Epithelial cell of proximal tubule (primary cell): ENCODE measurements at places on chromosomes 5 and 9. TPM values are rescaled to one million over a fixed set of nuclear protein-coding genes. Genes with fewer than 3 reads are reported as not detected.

GRCh38 chr9:123109540-123110279, 76.2 kb downstream of the GPR21 start:
- DNase-seq: no peak

- no peak for DNase-seq
Measured at GRCh38 chr5:150764530-150764929, 5.7 kb upstream of the DCTN4 start.

DNA sequence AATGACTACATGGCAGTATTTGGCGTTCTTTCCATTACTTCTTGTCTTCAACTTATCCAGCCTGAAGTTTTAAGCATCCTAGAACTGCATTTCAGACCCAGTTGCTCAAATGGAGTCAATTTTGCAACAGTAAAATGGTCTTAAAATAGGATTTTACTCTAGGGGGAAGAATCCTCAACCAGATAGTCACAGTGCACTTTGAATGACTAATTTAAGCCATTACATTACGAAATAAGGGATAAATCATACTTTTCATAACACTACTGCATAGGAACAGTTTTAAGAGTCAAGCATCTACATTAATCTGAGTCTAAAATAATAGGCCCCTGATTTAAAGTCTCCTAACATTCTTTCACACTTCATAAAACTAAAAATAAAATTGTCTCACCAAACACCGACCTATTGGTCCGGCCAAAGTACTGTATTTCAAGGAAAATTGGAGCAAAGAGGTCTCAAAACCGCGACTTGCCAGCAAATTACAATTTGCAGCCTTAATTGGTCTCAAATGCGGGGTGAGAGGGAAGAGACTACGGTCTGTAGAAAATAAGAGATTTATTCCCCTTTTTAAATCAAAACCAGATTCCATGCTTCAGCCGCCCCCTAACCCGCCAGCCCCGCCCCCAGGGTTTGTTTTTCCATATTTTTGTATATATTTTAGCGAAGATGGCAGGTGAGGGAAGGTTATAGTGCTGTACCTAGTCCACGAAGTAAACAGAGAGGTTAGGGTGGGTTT, 1.2 kb upstream of the SMARCA2 start:
- DNase-seq: no peak

DNA sequence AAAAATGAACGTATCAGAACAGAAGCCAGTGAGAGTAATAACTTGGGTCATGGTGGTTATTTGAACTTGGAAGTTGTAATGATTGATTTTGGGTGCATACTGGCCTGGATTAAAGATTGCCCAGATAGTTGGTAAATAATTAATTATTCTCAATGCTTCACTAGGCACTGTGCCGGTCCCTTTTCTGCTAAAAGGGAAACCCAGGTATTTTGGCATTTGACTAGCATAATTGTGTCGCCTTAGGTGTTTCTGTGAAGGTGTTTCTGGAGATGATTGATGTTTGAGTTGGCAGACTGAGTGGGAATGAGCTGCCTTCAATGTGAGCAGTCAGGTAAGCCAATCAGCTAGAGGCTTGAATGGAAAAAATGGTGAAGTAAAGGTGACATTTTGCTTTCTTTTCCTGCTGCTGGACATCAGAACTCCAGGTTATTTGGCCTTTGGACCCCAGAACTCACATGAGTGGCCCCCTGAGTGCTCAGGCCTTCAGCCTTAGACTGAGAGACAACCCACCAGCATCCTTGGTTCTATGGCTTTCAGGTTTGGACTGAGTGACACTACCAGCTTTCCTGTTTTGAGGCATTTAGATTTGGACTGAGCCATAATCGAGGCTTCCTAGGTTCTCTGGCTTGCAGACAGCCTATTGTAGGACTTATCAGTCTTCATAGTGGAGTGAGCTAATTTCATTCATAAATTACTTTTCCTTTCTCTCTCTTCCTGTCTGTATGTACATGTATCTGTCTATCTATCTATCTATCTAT, 120.7 kb upstream of the PAPPA start:
- peak; percentile 54 for DNase-seq

DNA sequence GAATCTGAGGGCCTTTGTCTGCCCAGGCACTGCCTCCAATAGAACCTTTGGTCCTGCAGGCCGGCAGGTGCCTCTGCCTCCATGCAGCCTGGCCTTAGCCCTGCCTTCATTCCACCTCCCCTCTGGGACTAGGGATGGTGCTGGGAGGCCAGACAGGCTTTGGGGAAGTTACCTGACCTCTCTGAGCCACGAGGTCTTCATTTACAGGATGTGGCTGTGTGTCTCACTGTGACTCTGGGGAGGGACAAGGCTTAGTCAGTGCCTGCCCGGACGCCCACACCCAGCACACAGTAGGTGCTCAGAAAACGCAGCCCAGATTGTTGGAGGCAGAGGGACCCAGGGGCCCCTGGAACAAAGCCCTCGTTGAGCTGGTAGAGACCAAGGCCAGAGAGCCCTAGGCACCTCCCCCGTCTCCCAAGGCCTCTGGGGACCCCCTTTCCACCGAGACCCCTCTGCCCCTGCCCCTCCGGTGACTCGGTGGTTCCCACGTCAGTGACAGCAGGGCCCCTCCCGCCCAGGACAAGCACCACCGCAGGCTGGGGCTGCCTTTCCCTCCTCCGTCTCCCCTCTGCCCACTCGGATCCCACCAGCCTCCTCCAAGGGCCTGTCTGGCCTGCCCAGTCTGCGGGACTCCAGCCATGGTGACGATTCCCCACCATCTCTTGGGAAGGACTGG, 46.9 kb upstream of the EGFL7 start:
- DNase-seq: no peak

- no peak for DNase-seq
Measured at GRCh38 chr5:94885931-94886330, 267.5 kb downstream of the SLF1 start.

DNA sequence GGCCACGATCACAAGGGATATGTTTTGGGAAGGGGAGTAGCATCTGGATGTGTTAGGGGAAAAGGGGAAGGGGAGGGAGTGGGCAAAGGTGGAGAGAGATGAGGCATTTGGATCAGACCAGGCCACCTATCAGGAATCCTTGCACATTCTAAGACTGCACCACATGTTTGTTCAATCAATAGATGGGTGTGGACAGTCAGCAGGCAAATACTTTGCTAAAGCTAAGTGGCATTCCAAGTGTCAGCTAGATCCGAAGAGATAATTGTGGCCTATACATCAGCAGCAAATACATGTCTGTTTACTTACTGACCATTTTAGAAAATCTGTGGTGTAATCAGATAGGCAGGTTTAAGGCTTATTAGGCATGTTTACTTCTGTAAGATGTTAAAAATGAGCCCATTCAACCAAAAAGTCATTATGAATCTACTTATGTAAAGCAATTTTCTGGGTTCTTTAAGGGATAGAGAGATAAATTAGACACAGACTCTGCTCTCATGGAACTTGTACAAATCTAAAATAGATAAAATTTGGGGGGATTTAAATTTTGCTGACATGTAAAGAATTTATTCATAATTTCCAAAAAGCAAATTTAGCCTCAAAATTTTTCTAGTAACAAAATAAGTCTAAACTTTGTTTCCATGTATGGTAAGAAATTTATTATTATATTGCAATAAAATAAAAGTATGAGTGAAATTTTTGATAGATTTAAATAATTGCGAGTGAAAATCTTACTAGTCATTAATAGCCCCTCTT, 107.3 kb downstream of the SNCAIP start:
- DNase-seq: no peak

DNA sequence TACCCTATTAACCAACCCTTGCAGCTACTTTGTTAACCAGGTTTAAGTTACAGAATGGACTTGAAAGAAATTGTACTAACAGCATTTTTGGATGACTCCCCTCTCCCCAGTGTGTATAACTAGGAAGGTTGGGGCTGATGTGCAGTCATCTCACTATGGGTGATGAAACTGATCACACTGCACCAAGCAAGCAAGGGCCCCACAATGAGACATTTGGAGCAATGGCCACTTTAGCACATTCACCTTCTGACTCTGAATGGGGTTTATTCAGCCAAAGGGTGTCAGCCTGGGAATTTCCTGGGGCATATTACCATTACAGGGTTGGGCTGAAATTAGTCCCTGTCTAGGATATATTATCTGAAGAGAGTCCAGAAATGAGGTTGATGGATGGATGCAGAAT, 18.7 kb upstream of the CYFIP2 start:
- DNase-seq: no peak

DNA sequence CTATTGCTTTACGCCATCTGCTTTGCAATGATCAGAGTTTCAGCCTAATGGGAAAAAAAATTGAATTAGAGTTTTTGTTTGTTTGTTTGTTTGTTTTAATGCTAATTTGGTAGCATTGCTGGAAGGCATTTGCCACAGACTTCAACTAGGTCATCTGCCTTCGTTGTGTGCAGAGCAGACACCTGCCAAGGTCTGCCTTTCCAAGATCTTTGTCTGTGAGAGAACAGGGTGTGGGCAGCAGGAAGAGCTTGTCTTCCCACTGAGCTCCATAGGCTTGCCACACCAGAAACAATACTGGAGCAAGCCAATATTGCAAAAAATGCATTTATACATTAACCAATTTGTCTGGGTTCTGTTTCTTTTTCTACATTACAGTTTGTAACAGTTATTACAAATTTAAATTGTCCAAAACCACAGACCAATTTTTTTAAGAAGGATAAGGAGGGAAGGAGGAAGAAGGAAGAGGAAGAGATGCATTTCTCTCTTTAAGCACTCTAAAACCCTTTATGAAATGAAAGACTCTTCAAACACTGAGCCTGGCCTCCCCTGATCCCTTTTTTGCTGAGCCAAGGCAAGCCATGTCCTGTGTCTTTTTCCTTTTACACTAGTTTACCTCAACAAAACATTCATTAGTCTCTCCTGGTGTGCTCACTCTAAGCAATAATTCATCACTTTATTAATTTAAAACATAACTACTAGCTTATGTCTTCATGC, 210.5 kb downstream of the SNX18 start:
- DNase-seq: no peak

DNA sequence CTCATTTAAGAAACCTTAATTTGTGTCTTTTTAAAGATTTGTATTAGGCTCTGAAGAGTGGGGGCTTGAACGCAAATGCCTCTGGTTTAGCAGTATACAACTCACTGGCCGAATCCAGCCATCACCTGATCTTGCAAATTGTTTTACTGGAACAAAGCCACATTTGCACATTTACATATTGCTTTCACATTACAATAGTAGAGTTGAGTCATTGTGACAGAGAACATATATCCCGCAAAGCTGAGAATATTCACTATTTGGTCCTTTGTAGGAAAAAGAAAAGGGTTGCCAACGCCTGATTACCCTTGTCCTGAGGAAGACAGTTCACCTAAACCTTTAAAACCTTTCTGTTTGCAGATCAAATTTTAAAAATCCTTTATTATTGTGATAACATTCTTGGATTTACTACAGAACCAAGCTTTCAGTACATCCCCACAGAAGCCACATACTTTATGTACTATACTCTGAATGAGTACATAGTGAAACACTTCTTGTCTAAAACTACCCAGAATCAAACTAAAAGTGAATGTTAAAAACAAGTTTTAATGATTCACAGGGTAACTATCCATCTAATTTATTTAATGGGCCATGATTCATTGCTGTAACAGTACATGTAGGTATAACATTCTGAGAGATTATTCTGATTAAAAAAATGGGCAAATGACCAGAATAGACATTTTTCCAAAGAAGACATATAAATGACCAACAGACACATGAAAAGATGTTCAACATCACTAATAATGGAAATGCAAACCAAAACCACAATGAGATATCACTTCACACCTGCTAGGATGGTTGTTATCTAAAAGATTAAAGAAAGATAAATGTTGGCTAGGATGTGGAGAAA, 161.0 kb downstream of the SLC25A46 start:
- no peak for DNase-seq

GRCh38 chr9:91663858-91664257, 240.2 kb upstream of the NFIL3 start:
- no peak for DNase-seq

DNA sequence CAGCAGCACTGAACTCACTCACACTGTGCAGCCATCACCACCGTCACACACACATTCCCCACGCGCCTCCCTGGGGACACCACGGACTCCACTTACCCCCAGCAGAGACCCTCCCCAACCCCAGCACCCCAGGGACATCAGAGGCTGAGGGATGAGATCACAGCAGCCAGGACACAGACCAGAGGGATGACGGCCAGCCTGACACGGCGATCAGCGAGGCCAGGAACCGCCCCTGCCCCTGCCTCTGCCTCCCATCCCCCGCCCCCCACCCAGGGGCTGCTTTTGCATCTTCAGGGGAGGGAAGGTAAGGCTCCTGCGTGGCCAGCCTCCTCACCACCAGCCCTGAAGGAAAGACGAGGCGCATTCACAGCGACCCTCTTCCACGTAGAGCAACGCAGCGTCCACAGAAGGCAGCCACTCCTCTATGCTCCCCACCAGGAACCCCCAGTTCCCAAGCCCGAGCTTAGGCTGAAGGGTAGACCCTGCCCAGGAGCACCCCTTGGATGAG, 104.5 kb downstream of the VAV2 start:
- DNase-seq: no peak

DNA sequence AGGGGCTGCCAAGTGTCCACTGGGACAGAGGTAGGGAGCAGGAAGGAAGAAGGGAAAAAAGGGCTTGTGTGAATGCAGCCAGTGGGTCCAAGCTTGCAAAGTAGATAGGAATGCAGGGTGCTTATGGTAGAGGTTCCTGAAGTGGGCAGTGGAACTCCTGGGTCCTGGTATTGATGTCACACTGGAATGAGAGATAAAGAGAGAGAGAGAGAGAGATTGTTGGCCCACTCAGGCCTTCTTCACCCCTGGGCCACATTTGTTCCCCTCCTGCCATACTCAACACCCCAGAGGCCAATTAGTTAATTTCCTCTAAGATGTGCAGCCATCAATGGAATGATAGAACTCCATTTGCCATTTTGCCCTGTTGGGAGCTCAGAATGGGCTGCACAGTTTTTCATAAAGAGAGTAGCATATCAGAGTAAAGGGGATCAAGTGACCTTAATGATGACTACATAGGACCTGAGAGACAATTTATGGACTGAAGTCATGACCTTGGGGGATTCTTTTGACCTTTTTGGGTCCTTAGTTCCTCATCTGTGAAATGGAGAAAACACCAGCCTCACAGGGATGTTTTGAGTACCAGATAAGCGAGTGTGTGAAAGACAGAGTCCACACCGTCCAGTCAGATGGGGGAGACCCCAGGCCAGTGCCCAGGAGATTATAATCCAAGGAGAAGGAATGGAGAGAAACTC, 52.9 kb downstream of the PPARGC1B start:
- DNase-seq: no peak

DNA sequence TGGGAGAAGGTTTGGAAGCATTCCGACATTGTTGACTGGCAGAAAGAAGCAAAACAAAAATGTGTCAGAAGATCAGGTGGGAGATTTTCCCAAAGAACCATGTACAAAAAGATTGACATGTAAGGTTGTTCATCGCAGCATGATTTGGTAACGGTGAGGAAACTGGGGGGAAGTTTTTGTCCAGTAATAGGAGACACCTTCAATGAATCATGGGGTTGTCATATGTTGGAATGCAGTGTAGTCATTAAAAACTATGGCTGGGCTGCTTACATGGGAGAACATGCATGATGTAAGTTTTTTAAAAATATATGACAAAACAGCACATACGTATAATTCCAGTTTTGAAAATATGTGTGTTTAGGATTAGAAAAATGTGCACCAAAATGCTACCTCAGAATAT, 50.5 kb downstream of the HSD17B3 start:
- no peak for DNase-seq

Gene NEUROG1
- not detected in 2 replicates for total RNA-seq

Gene C9orf50
- total RNA-seq: 0.69 TPM in 1 of 2 replicates, not detected in the other

Gene SNX2
- 34.0 and 50.1 TPM in 2 replicates for total RNA-seq

Gene STING1
- total RNA-seq: 17.0 and 18.9 TPM in 2 replicates

Gene ABLIM3
- 15.6 and 30.1 TPM in 2 replicates for total RNA-seq

Gene PRDM9
- not detected in 2 replicates for total RNA-seq

Gene SIT1
- total RNA-seq: not detected in 2 replicates

Gene GRIN1
- not detected in 2 replicates for total RNA-seq

Gene SYNPO
- 0.43 and 1.4 TPM in 2 replicates for total RNA-seq

Gene RLN1
- total RNA-seq: 0.69 and 1.3 TPM in 2 replicates

Gene SV2C
- total RNA-seq: not detected in 2 replicates
